ENCODE measurements at places on chromosomes 6 and 20.
A peak's percentile ranks its signal among the peaks of the same experiment; 100 is the strongest.

DNA sequence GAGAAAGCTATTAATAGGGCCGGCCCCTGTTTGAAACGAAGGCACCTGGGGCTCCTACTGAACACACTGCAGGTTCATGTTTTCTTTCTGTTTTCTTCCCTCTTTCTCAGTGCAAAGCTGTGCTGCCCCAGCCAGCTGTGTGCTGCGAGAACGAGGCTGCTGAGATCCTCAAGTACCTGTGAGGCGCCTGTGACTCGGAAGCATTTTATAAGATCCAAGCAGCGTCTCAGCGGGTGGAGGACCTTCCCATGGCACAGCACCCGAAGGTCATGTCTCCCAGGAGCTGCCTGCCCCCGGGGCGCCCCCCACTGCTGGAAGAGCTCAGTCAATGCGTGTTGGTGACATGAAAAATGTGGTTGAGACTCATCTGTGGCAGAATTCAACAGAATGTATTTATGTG, 66.3 kb downstream of the SMOC2 start:
- no peak for DNase-seq

- no peak for DNase-seq
These were observed 29.1 kb downstream of the QRSL1 start for GRCh38 chr6:106658469-106658868.

DNA sequence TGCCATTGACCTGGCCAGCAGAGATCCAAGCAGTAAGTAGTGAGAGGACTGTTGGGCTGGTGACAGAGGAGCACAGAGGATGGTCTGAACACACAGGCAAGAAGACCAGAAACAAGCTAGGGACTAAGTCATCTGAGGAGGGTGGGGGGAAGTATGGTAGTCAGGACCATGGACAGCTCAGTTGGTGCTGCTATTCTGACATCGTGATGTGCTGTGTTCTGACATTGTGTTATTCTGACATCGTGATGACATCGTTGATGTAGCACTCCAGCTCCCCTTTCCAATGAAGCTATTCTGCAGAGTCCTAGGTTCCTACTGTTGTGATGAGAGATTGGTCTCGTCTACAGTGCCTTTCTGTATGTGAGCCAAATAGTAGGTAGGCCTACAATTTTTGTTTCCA, 28.7 kb downstream of the CFAP206 start:
- DNase-seq: no peak

- DNase-seq: no peak
These were observed 10.2 kb downstream of the ADA start for GRCh38 chr20:44641325-44641724.

DNA sequence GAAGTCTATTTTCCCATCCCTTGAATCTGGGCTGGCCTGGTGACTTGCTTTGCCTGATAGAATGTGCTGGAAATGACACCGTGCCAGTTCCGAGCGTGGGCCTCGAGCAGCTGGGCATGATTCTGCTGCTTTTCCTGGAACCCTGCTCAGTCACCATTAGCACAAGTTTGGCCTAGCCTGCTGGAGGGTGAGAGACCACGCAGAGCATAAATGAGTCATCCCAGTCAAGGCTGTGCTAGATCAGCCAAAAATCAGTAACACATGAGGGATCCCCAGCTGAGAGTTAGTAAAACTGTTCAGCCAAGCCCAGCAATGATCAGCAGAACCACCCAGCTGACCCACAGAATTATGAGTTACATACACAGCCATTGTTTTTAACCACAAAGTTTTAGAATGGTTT, 74.8 kb upstream of the TOP1 start:
- no peak for DNase-seq

- DNase-seq: no peak
These were observed 8.9 kb upstream of the SOX12 start for GRCh38 chr20:316316-317068.

DNA sequence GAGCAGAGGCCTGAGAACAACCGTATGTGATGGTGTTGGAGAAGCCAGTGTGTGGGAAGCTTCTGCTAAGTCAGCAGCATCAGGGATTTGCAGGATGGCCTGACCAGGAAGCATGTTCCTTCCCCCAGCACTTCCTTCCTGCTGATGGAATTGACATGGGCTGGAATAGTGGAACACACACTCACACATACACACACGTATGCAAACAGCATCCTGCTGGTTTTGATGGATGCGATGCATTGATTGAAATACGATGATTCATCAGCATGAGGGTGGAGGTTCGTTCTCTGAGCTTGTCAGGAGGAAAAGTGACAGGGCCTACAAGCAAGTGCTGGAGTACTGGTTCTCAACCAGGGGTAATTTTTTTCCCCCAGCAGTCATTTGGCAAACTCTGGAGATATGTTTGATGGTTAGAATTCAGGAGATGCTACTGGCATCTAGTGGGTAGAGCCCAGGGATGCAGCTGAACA, 229.1 kb downstream of the NFATC2 start:
- DNase-seq: no peak

DNA sequence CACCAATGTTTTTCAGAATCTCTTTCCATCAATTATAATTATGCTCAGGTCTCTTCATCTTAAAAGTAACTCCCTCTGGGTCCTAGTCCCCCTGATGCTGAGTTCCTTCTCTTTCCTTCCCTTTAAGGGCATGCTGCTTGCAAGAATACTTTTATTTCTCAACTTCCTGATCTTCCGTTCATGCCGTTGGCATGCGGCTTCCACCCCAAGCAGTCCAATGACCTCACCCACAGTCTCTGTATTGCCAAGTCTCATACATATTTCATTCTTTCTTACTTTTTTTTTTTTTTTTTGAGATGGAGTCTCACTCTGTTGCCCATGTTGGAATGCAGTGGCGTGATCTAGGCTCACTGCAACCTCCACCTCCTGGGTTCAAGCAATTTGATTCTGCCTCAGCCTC, 83.5 kb downstream of the NDUFAF5 start:
- peak; percentile 61 for DNase-seq

DNA sequence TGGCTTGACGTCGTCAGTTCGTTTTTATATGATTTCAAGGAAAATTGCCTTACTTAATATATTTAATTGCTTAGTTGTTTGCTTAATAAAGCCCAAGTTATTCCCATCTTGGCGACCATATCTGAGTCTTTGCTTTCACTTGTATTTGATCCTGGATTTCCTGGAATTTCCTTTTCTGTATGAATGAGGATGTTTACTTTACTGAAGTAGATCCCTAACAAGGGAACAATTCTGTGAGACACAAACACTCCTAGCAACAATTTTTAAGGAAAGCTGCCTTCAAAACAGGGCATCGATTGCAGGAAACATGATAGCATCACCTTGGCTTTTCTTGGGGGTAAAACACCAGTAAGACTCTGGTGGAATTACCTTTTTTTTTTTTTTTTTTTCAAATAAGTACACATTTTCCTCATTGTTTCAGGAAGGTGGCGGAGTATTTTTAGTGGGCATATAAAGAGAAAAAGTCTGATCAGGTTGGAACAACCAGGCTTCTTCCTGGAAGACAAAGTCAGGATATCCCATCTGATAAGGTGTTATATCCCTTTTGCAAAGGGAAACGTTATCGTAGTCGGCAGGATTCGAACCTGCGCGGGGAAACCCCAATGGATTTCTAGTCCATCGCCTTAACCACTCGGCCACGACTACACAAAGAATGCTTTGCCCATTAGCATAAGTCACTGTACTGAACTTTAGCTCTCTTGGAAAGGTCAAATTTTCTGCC, 68.5 kb upstream of the ZNF184 start:
- DNase-seq: no peak

DNA sequence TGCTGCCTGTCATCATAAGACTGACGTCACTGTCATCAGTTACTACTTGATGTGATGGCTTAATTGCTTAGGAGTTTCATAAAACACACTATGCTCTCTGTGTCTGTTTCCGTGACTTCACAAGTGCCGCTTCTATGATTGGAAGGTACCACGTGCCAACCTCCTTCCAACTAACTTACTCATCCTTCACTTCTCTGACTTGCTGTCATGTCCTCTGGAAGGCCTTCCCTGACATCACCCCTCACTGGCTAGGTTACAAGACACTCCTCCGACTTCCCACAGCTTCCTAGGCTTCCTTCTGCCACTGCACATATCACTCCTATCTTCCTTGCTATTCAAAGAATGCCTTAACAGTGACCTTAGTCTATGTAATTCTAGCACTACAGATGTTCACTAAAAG, 20.4 kb downstream of the SERINC3 start:
- DNase-seq: no peak

DNA sequence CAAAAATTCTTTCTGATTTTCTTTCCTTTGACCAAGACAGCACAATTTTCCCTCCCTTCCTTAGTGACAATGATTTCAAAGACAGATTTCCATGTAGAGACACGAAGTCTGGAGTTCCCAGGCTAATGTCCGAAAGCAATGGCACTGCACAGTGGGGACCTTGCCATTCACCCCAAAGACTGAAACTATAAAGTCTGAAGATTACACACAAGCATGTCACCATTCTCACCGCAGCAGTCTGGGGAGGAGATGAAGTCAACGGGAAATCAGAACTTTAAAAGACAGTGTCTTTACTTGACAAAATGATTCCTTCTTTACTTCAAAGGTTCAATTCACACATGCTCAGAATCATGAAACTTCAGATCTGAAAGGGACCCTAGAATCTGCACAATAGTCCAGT, 8.3 kb downstream of the B4GALT5 start:
- no peak for DNase-seq

DNA sequence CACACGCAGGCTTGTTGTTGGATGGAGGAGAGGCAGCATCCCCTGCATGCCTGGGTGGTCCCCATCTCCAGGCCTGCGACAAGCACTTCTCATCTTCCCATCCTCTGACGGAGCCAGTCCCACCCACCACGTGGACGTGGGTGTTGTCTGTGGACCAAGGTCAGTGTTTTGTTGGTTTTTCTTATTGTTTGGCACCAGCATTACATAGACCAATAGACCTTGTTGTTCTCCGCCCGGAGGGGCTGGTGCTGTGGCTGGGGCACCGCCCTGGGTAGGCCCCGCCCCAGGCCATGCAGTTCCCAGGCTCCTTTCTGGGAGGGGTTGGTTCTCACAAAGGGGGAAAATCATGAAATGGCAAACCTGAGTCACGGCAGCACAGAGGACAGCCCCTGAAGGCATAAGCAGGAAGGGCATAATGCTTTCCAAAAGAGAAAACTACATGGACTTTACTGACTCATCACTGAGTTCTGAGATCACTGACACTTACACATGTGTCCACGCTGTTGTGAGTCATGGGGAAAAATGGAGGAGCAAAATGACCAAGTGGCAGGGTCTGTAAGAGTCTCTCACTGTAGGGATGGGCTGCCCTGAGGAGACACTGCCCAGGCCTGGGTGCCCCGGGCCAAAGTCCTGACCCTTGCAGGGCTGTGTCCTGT, 90.8 kb downstream of the THBS2 start:
- no peak for DNase-seq

DNA sequence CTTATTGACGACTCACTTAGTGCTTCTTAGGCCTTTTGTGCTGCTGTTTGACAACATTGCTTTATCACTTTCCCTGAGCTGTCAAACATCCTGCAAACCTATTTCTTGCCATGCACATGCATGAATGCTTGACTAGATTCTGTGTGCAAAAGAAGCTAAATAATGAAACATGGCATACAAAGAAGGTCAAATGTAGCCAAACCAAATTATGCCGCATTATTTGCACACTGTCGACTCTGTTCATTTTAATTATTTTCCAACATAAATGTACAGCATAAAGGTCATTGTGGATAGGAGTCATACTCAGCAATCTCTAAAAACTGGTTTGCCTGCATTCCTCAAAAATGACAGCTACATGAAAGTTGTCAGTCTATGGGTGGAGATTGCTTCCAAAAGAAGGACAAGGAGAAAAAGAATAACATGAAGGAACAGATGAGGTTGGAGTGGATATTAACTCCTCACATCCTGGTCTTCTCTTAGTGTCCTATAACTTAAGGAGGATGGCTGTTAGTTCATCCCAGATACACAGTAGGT, 123.1 kb upstream of the STXBP5 start:
- no peak for DNase-seq

GRCh38 chr20:51399006-51399890, 143.3 kb downstream of the NFATC2 start:
- no peak for DNase-seq

- no peak for DNase-seq
These were observed 44.7 kb upstream of the CNKSR3 start for GRCh38 chr6:154555073-154555677.

DNA sequence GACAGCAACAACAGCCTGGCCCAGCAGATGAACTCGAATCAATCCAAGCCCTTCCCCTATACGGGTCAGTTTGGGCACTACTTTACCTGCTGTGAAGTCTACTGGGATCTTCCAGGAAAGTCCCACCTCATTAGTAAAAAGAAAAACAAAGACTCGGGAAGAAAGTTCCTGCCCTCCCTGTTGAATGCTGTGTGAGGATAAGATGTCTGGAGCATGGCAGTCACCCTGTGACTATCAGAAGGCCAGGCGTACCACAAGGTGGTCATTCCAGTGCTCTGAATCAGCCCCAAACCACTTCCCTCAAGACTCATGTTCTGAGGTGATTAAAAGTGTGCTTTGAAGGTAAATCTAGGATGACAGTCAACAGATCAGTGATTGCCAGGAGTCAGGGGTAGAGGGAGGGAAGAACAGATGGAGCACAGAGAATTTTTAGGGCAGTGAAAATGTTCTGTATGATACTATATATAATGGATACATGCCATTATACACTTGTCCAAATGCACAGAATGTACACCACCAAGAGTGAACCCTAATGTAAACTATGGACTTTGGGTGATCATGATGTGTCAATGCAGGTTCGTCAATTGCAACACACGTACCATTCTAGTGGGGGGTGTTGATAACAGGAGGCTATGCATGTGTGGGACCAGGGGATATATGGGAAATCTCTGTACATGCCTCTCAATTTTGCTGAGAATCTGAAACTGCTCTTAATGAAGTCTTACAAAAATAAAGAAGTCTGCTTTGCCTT, 14.7 kb downstream of the FKBP1A start:
- DNase-seq: no peak

- no peak for DNase-seq
These were observed 19.2 kb downstream of the PHACTR1 start for GRCh38 chr6:12735786-12736185.
